CMK (cell line): ENCODE measurements at places on chromosomes 7 and 10.

- DNase-seq, result no peak
Observed at GRCh38 chr7:85673876-85674275, 487.0 kb upstream of the SEMA3D start.

GRCh38 chr7:111511845-111512244 lies 50.4 kb downstream of the IMMP2L start:
- no peak for DNase-seq

DNA sequence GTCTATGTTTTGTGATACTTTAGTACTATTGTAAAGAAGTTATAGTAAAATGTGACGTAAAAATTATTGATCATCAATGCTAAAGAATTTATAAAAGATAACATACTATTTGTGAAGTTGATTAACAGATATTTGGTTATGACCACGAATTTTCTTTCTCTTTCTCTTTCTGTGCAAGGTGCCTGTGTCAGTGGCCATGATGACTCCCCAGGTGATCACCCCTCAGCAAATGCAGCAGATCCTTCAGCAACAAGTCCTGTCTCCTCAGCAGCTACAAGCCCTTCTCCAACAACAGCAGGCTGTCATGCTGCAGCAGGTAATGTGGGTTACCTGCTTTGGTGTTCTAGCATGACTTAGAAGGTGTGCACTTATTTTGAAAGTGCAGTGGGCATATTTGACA lies 213.7 kb downstream of the FOXP2 start:
- DNase-seq, result no peak

DNA sequence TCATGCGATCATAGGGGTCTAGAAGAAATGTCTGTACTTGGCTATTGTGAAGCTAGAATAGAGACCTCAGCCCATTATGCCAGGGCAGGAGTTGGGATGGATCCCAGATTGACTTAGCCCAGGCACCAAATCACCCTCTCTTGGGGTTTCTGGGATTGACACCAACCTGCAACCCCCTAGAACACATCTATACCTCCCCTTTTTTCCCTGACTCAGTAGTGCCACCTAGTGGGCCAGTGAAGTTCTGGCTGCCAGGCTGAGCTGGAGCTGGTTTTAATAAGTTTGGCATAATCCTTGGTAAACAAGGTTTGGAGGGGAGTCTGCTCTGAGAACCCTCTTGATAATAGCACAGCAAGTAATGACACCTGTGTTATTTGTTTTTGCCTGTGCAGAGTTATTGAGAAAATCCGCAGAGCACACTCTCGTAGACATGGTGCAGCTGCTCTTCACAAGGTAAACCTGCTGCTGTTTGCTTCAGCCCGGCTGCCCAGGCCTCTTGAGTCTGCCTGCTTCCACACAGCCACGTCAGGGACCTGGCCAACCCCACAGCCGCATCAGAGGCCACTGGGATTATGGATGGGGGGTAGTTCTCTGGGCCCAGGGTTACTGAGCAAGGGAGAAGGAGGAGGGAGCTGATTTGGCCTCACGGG lies 43.3 kb upstream of the NFKB2 start:
- peak; percentile 27 for DNase-seq

- no peak for DNase-seq
Observed at GRCh38 chr10:131978851-131979250, 2.9 kb downstream of the BNIP3 start.

- DNase-seq, result no peak
Observed at GRCh38 chr10:54797636-54798321, 3.3 kb downstream of the PCDH15 start.

- DNase-seq, result no peak
Observed at GRCh38 chr10:45625879-45626278, 46.7 kb downstream of the ZFAND4 start.

- no peak for DNase-seq
Observed at GRCh38 chr7:80054356-80054755, 80.3 kb upstream of the GNAI1 start.

DNA sequence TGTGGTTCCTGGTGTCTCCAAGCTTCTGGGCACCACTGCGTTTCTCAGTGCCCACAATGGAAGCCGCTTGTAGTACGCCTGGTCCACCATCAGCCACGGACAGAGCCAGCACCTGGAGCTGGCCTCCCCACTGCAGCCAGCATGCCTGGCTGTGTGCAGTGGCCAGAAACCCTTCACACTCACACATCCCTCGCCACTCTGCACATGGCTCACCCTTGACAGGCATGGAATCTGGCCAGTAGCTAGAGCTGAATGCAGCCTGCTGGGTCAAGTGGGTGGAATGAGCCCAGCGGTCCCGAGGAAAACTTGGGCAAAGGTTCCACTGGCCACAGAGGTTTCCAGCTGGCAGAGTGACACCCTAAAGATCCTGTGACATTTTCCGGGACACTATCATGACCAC lies 146.0 kb upstream of the ADO start:
- no peak for DNase-seq

- no peak for DNase-seq
Observed at GRCh38 chr10:45155784-45156183, 155.1 kb downstream of the ZNF22 start.

GRCh38 chr10:380313-380940 lies 245.2 kb downstream of the ZMYND11 start:
- no peak for DNase-seq

- DNase-seq, result no peak
Observed at GRCh38 chr7:98359395-98359794, 41.5 kb downstream of the BAIAP2L1 start.

- DNase-seq, result no peak
Observed at GRCh38 chr7:34552502-34552901, 105.5 kb upstream of the NPSR1 start.

DNA sequence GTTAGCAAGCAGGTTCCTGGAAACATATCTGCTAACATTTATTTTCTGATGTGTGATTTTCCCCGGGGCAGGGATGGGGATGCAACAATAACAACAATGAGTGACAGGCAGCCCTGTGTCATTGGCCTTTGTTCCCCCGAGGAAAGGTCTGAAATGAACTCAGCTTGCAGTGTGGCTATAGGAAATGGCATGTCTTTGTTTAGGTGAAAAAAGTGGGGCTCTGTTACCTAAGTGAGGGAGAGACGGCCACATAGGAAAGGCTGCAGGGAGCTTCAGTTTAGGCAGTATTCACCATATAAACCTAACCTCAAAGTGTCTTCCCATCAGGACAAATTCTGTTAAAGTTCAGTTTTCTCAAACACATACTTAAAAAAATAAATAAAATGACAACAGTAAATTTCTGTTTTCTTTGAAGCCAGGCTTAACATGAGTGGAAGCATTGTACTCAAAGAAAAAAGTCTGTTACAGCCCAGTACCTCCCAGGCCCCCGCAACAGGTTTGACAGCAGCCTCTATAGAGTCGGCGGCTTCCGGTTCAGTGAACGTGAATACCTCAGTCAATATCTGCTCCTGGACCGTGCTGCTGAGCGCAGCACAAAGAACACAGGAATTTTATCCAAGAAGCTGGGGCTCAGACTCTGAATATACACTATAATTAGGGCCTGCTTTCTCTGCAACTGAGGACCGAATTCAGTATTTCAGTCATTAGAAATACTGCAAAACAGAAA lies 168.3 kb downstream of the GLI3 start:
- no peak for DNase-seq

DNA sequence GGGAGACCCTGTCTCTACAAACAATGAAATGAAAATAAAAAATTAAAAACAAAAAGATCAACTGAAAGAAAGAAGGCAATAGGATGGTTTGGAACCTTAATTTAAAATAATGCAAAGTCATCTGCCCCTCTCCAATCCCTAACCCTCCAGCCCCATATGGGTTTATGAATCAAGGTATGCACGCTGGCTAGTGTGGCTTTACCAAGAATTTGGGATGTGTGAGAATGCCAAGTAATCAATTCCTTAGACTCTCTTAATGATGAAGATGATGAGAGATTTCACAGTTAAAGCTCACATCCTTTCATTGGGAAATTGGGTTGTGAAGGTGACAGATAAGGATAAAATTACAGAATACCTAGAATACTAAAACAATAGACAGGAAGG lies 147.1 kb upstream of the AOAH start:
- no peak for DNase-seq

- no peak for DNase-seq
Observed at GRCh38 chr10:51433949-51434475, 265.4 kb downstream of the CSTF2T start.

DNA sequence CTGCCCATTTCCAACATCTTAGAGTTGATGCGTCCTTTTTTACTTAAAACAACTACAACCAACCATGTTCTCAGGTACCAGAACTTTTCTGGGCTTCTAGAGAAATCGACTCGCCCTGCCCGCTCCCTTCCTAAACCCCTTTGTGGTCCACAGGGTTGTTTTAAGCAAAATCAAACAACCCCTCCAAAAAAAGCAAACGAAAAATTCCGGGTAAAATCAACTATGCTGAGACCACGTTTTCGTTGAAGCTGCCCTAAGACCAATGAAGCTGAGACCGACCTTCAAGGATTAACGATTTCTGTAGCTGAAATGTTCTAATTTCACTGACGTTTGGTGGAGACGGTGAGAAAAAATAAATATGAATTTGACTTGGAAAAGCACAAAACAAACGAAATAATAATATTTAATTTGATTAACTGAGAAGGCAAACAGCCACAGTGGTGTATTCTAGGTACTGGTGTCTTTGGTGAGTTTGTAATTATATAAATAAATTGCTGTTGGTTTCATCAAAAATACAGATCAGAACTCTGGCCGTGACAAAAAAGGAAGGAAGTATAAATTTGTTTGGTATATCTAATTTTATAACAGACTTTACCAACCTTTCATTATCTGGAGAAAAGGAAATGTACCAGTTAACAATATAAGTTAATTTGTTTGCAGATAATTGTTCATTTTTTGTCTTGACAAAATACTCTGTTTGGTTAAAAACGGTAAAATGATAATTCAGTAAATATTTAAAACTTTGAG lies 4.7 kb upstream of the IGF2BP3 start:
- DNase-seq, result no peak

DNA sequence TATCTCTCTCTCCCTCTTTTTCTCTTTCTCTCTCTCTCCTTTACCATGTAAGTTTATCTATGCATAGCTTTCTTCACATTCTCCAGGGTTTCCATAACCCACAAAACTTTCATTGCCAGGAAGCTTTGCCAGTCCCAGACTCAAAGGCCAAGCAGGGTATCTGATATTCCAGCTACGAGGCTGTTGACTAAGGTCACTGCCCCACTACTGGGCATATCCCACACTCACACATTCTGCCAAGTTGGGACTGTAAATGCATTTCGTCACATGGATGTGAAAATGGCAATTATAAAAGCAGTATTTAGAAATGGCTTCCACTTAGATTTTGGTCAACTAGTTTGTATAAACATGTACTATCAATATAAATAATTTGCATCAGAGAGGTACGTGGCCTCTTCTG lies 43.3 kb upstream of the SEPTIN7 start:
- DNase-seq, result no peak

- no peak for DNase-seq
Observed at GRCh38 chr7:156759579-156760202, 119.1 kb downstream of the RNF32 start.

- DNase-seq, result no peak
Observed at GRCh38 chr7:1026721-1027161, 17.6 kb upstream of the GPR146 start.

DNA sequence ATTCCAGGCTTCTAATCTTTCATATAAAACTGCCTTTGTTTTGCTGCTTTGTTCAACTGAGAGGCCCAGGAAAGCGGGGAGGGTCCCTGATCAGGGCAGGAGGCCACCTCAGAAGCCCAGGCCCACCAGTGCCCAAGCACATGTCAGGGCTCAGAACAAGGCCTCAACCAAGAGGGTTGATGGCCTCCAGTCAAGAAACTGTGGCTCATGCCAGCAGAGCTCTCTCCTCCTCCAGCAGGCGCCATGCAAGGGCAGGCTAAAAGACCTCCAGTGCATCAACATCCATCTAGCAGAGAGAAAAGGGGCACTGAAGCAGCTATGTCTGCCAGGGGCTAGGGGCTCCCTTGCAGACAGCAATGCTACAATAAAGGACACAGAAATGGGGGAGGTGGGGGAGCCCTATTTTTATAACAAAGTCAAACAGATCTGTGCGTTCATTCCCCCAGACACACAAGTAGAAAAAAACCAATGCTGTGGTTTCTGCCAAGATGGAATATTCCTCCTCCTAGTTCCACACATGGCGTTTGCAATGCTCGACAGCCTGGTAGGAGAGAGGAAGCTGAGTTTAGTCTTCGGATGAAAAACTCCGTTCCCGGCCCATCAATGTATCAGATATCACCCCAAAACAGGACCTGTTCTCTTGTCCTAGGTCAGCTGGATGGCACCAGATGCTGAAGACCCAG lies 34.0 kb downstream of the PSAP start:
- DNase-seq, result no peak

DNA sequence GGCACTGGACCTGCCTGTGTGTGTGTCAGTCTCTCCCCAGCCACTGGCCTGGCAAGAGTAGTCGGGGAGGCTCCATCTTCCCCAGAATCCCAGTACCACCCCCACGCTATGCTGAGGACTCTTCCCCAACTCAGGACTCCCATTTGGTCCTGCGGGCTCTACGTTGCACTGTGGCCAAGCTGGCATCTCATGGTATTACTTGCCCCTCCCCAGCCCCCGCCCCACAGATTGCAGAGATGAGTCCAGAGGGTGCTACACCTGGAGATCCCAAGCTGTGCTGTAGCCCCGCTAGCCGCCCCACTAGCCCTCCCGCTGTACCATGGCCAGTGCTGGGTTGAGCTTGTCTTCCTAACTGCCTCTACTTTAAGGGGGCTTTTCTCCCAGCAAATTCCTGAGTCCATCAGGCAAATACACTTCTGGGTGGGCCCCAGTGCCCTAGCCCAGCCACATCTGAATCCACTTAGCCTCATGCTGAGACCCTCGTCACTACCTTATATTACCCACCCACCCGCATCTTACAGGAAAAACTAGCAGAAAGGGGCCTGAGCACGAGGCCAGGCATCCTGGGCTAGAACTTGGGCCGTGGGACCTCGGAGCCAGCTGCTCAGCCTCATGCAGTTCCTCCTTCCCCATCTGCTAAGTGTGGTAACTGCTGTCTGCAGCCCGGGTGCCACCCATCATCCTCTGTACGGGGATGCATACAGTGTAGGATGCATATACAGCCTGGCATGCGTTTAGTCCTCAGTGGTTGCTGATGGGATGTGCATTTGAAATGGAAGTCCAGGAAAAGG lies 65.8 kb upstream of the CACUL1 start:
- DNase-seq, result no peak

DNA sequence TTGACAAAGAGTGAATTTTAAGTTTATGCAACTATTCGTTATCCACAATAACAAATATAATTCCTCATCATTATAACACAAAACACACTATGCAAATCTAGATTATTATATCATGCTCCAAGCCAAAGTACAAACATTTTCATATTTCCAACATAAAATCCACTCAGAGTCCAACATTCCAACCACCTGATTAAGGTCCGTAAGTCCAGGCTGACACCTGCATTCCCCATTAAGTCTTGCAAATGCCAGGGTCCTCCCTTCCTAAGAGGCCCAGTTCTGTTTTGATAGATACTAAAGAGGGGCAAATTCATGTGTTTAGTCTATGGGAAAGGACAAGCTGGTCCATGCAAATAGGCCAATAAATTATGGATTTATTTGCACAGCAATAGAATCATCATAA lies 206.1 kb downstream of the POU6F2 start:
- no peak for DNase-seq

GRCh38 chr10:43123361-43124093 lies 14.7 kb upstream of the CSGALNACT2 start:
- no peak for DNase-seq
